Activated T-cell treated with anti-CD3 and anti-CD28 coated beads, Interleukin-2, amount 50 U/mL, for 72 hours (primary cell): ENCODE measurements at places on chromosomes 16 and 17.

- DNase-seq = no peak
- no peak overlapping the region for H3K27ac ChIP-seq
- no peaks in the 10 kb centered on the region for H3K36me3 ChIP-seq
- H3K27me3 ChIP-seq = no peaks in the 10 kb centered on the region
Measured at GRCh38 chr16:73265124-73265837, 217.4 kb upstream of the ZFHX3 start.

- H3K27me3 ChIP-seq = no peaks in the 10 kb centered on the region
- peaks cover 2% of the 10 kb centered on the region for H3K36me3 ChIP-seq
- DNase-seq = no peak
- H3K27ac ChIP-seq = no peak overlapping the region
Measured at GRCh38 chr16:64391063-64391600, 730.7 kb downstream of the CDH11 start.

GRCh38 chr17:54626146-54626703 lies 274.4 kb upstream of the TOM1L1 start:
- no peaks in the 10 kb centered on the region for H3K4me1 ChIP-seq
- H3K27ac ChIP-seq = no peak overlapping the region
- DNase-seq = no peak
- H3K36me3 ChIP-seq = no peaks in the 10 kb centered on the region

DNA sequence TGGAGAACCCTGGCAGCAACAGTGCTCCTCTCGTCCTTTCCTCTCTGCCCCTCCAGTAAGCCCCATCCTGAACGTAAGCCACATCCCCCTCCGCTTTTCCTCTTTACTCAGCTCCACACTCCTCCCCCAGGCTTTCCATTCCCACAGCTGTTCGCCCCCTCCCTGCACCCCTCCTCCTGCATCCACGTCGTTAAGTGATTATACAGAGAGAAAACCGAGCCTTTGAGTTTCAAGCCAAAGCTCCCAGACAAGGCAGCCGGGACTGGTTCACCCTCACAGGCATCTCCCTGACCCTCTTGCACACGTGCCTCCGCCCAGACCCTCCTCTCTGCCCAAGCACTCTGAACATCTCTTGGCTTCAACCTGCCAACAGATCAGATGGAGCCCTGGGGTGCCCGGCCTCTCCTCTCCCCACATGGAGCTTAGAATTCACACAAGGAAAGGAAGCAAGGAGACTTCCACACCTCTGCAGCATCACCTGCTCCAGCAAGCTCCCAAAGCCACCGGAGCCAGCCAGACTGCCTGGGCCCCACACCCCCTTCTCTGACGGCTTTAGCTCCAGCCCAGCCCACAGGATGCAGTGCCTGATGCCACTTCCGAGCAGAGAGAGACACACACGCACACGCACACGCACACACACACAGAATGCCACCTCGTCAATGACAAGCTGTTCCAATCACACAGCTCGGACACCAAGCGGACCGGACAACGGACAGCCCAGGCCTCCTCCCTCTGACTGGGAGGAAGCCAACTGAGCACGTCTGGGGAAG lies 99.9 kb upstream of the CCL2 start:
- peak overlapping the region; percentile 15 for H3K4me3 ChIP-seq
- DNase-seq = peak; percentile 15
- H3K27me3 ChIP-seq = peaks cover 61% of the 10 kb centered on the region
- peaks cover 2% of the 10 kb centered on the region for H3K36me3 ChIP-seq
- peaks cover 16% of the 10 kb centered on the region for H3K4me1 ChIP-seq
- H3K27ac ChIP-seq = no peak overlapping the region

DNA sequence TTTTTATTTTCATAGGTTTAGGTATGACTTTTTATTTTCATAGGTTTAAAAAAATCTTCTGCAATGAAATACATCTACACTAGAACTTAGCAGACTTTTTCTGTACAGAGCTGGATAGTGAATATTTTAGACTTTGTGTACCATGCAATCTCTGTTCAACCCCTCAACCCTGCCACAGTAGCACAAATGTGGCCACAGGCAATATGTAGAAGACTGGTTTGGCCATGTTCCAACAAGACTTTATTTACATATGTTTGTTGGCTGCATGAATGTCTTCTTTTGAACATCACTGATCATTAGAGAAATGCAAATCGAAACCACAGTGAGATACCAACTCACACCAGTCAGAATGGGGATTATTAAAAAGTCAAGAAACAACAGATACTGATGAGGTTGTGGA lies 229.2 kb downstream of the SHISA9 start:
- no peak overlapping the region for H3K4me3 ChIP-seq
- H3K36me3 ChIP-seq = no peaks in the 10 kb centered on the region
- DNase-seq = no peak
- no peaks in the 10 kb centered on the region for H3K4me1 ChIP-seq
- H3K27ac ChIP-seq = no peak overlapping the region
- H3K27me3 ChIP-seq = peaks cover 5% of the 10 kb centered on the region

DNA sequence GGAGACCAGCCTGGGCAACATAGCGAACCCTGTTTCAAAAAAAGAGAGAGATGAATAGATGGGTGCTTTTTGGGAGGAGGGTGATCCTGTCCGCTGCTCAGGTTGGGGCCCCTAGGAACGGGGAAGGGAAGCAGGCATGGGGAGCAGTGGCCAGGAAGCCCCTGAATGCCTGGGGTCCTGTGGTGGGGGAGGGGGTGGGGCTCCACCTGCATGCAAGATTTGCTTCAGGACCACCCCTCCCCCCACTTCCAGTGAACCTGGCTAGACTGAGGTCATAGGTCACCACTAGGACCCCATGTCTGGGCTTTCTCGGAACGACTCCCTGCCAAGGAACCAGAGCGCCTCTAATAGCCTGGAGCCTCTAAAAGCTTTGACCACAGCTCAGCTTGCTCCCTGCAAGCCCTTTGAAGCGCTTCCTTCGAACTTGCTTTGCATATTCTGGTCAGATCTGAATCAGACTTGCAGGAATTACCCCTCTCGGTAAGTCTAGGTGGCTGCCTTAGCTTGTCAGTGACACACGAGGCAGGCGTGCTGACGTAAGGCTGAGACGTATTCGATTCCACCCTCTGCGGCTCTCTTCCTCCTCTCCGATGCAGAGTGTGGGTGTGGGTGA lies 3.7 kb downstream of the SOCS3 start:
- peaks cover 15% of the 10 kb centered on the region for H3K36me3 ChIP-seq
- peak; percentile 90 for DNase-seq
- H3K4me3 ChIP-seq = peak overlapping the region; percentile 96
- H3K27ac ChIP-seq = peak overlapping the region; percentile 91
- no peaks in the 10 kb centered on the region for H3K27me3 ChIP-seq
- H3K4me1 ChIP-seq = peaks cover 48% of the 10 kb centered on the region

DNA sequence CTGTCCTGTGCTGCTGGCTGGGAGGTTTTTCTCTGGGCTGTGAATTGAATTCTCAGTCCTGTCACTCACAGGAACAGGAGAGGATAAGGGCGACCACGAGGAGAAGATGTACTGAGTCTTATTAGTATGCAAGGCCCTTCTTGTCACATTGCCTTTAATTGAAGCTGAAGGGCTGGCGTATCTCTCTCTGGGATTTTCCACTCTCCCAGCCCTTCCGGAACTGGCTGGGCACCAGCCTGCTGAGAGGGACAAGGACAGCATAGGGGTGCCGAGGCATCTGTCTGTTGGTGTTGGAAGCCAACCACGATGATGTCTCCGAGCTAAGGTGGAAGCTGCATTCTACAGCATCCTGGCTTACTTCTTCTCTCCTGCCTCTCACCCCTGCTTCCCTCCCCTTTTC lies 33.2 kb downstream of the GPRC5B start:
- no peak overlapping the region for H3K27ac ChIP-seq
- no peak overlapping the region for H3K4me3 ChIP-seq
- DNase-seq = no peak
- no peaks in the 10 kb centered on the region for H3K36me3 ChIP-seq

DNA sequence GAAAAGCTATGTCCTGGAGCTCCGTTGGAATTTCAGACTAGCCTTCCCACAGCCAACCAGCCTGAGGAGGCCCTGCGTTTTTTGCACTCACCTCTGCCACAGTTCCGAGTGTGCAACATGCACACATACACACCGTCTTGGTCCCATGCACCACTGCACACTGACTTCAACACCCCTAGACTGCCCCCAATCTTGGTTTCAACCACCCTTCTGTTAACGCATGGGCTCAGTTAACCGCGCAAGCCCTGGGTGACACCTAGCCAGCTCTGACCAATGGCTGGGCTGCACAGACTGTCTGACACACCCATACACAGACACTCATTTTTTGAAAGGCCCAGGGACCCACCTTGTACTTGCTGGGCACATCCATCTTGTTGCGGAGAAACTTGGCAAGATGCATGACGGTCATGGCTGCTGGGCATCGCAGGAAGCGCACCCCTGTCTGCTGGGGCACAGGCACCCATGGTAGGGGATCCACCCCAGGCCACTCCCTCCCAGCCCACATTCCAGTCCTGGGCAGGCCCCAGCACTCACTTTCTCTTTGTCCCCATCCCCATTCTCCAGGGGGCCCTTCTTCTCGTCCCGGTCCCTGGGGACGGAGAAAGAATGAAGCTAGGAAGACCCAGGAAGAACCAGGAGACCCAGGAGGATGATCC lies 8.0 kb downstream of the CISD3 start:
- no peak for DNase-seq
- no peaks in the 10 kb centered on the region for H3K27me3 ChIP-seq
- no peak overlapping the region for H3K4me3 ChIP-seq

- no peak for DNase-seq
- H3K4me3 ChIP-seq = no peak overlapping the region
- no peak overlapping the region for H3K27ac ChIP-seq
- H3K27me3 ChIP-seq = peaks cover 5% of the 10 kb centered on the region
- no peaks in the 10 kb centered on the region for H3K4me1 ChIP-seq
Measured at GRCh38 chr16:89194340-89195311, 5.7 kb downstream of the SLC22A31 start.

GRCh38 chr17:39246274-39246673 lies 20.5 kb upstream of the STAC2 start:
- H3K4me3 ChIP-seq = no peak overlapping the region
- H3K4me1 ChIP-seq = no peaks in the 10 kb centered on the region
- no peak overlapping the region for H3K27ac ChIP-seq
- DNase-seq = no peak
- H3K27me3 ChIP-seq = no peaks in the 10 kb centered on the region
